Esophagus squamous epithelium (tissue), 5 donors: ENCODE measurements at places on chromosomes 2 and 18.

GRCh38 chr2:49807689-49808088 is 653.4 kb upstream of the FSHR start:
- DNase-seq, result no peak

GRCh38 chr2:112682101-112682500 is 36.4 kb downstream of the SLC20A1 start:
- no peak for DNase-seq

GRCh38 chr2:80117401-80117800 is 187.2 kb downstream of the LRRTM1 start:
- DNase-seq, result no peak

GRCh38 chr2:159613091-159613490 is 3.3 kb downstream of the BAZ2B start:
- DNase-seq, result no peak

GRCh38 chr2:152304836-152305235 is 30.1 kb upstream of the FMNL2 start:
- DNase-seq, result no peak

- no peak for DNase-seq
Observed at GRCh38 chr2:97963880-97964279, 31.9 kb downstream of the TMEM131 start.

GRCh38 chr2:230318190-230319121 is 8.5 kb upstream of the SP140L start:
- no peak for DNase-seq

- DNase-seq, result no peak
Observed at GRCh38 chr2:202187570-202187969, 50.8 kb downstream of the SUMO1 start.
